ENCODE measurements at places on chromosomes 16 and 17.

GRCh38 chr16:84527532-84528269 lies 23.2 kb upstream of the MEAK7 start:
- DNase-seq, result no peak

DNA sequence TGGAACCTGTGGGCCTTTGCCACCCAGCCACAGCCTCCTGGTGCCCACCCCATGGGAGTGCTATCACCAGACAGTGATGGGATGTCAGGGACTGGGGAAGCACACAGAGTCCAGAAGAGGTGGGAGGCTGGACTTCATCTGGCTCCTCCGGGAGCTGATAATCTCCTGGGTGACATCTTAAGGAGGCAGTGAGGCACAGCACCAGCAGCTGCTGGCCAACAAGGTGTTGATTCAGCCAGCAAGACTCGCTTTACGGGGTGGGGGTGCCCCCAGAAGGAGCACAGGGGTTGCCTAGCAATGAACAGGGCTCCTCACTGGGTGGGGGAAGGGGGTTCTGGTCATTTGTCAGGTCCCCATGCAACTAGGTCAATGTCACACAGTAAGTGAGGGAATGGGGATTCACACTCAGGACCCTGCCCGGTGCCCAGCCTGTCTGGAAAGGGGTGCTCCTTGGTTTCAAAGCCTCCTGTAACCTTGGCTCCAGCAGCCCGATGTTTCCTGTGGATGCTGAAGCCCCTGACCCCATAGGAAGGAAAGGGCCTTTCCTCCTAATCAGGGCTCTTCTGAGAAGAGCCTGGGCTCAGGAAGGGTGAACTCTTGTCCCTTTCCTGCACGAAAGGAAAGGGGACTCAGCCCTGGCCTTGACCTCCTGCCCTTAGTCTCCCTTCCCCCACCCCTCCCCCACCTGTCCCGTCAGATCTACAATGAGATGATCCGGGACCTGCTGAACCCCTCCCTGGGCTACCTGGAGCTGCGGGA lies 17.7 kb downstream of the KIF19 start:
- no peak for DNase-seq

- DNase-seq, result no peak
Observed at GRCh38 chr17:67982686-67983382, 13.4 kb downstream of the C17orf58 start.

GRCh38 chr17:81502471-81503017 lies 10.1 kb downstream of the ACTG1 start:
- no peak for DNase-seq

GRCh38 chr16:49456763-49457162 lies 83.2 kb downstream of the C16orf78 start:
- no peak for DNase-seq

GRCh38 chr16:86878236-86879080 lies 300.1 kb downstream of the FOXL1 start:
- no peak for DNase-seq
